Right forelimb (tissue), 1 donor: ENCODE measurements at places on chromosomes 1 and 21.

DNA sequence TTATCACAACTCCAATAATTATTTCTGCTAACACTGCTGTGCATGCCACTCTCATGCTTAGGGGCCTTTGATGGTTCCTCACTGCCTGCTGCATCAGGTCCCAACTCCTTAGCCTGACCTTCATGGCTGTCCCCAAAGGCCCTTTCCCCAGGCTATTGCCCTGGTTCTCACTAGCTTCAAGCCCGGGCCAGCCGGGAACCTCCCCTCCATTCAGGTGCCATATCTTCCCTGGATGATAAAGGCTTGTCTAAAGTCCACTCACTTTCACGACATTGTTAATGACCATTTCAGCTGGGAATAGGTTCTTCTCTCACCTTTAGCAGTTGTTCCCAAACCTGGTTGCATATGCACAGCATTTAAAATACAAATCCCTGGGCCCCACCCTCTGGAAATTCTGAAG is 95.8 kb downstream of the CNIH3 start:
- no peak for DNase-seq

DNA sequence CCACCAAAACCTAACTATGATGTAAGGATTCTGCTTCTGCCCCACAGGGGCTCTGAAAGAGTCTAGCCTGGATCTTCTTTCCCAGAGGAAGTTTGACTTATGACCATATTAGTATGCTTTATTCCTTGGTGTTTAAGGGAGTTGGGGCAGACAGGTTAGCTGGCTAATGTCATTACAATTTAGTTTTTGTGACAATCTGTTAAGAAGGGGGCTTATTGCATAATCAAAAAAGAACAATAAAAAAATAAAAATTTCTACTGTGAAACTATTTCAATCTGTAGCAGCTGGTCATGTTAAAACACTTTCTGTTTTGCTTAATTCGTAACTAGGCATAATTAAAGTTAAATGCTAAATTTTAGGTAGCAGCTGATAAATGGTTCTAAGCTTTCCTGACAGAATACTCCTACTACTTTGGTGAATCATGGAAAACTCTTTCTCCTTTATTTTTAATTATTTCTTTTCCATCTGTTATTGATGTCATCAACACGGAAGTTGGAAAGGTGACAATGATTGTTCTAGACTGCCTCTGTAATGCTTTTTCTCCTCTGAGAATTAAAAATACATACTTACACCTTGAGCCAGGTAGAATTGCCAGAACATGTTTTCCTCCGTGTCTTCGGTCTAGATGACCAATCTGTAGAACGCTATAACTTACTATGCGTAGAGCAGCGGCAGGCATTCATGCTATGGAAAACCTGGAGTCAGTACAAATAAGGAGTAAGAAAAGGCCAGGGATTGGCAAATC is 18.6 kb downstream of the DYRK3 start:
- no peak for DNase-seq

DNA sequence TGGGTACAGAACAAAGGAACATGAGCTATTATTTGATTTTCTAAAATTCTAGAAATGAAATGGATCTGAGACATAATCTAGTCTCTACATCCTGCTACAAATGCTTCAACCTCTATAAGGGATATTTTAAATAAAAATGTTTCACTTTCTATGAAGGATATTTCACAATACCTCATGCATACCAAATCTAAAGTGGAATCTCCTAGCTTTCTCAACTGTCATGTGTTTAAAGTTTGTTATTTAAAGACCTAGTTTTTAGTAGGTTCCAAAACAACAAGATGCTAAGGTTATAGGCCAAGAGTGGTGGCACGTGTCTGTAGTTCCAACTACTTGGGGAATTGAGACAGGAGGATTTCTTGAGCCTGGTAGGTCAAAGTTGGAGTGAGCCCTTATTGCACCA is 47.6 kb downstream of the KDM5B start:
- no peak for DNase-seq

- no peak for DNase-seq
Observed at GRCh38 chr1:58266242-58266641, 280.3 kb downstream of the OMA1 start.

GRCh38 chr1:44677201-44677766 is 2.8 kb downstream of the ARMH1 start:
- DNase-seq: no peak

DNA sequence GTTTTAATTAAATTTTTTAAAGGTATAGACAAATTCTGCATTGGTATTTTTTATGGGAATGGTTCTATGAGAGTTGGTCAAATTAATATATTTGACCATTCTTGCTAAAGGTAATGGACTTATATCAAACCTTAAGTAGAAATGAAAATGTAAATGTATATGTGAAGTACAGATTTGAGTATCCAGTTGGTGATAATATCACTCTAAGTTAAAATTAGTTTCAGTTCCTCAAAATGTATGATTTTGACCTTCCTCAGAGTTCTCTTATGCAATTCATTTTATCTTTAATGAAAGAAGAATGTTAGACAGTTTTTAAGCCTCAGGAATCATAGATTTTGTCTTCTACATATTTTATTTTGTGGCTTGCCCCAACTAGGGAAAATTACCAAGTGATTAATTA is 1291.5 kb upstream of the B3GALT2 start:
- no peak for DNase-seq

DNA sequence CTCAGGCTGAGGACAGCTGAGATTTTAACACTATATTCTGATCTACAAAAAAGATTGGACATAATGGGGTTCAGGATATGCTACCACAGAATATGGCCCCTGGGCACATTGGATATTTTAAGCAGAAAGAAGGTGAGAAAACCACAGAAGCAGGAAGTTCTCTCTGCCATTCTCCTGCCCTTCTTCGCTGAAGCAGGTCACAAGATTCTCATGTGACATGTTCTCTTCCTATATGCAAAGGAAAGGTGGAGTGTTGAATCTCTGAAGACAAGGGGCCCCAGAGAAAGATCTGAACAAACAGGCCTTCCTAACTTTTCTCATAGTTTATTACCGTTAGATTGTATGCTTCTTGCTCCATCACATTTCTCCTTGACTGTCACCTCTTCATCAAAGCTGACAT is 285.7 kb downstream of the S1PR1 start:
- DNase-seq: no peak

DNA sequence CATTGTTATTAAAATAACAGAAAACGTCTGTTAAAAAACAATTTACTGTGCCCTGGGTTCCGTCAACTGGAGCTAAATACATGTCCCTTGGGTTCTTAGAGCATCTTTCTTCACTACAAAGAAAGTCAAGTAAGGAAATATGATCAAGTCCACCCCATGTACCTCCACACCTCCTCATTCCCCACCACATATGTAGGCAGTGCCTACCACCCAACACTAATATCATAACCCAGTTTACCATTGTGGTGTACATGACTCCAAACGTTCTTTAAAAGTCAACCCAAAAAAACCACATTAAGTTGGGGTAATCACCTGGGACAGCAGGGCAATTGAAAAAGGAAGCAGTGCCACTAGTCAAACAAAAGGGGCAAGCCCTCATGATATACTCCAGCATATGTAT is 7.8 kb upstream of the LRRC52 start:
- DNase-seq: no peak

- DNase-seq: no peak
Observed at GRCh38 chr21:44438531-44439210, 16.6 kb upstream of the LRRC3 start.

DNA sequence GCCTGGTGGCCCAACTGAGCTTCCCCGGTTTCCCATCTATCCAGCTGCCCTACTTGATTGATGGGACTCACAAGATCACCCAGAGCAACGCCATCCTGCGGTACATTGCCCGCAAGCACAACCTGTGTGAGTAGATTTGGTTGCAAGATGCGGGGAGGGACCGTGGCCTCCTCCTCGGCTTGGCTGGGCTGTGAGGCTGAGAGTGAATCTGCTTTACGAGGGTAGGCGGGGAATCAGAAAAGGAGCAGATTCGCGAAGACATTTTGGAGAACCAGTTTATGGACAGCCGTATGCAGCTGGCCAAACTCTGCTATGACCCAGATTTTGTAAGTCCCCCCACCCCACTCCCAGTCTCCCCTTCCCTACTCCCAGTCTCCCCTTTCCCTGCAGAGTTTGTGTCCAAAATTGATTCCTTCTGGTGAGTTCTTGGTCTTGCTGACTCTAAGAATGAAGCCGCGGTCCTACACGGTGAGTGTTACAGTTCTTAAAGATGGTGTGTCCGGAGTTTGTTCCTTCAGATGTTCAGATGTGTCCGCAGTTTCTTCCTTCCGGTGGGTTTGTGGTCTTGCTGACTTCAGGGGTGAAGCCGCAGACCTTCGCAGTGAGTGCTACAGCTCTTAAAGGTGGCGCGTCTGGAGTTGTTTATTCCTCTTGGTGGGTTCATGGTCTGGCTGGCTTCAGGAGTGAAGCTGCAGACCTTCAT is 1.5 kb downstream of the GSTM2 start:
- no peak for DNase-seq

GRCh38 chr1:218384581-218384993 is 39.5 kb downstream of the TGFB2 start:
- no peak for DNase-seq

DNA sequence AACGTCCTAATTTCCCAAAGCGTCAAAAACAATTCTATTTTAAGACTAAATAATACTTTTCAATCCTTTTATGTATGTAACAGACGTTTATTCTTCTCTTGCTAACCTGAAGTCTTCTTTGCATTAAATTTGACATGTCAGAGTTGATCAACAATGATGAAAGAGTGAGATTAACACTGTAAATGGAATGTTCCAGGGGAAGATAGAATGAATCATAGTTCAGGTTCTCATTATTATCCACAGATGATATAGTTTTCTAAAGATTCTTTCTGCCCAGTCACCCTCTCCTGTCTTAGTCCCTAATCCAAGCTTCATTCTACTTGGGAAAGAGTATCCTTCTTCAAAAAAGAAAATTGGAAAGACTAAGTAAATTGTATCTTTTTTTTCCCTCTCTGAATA is 38.9 kb downstream of the SDCCAG8 start:
- no peak for DNase-seq

DNA sequence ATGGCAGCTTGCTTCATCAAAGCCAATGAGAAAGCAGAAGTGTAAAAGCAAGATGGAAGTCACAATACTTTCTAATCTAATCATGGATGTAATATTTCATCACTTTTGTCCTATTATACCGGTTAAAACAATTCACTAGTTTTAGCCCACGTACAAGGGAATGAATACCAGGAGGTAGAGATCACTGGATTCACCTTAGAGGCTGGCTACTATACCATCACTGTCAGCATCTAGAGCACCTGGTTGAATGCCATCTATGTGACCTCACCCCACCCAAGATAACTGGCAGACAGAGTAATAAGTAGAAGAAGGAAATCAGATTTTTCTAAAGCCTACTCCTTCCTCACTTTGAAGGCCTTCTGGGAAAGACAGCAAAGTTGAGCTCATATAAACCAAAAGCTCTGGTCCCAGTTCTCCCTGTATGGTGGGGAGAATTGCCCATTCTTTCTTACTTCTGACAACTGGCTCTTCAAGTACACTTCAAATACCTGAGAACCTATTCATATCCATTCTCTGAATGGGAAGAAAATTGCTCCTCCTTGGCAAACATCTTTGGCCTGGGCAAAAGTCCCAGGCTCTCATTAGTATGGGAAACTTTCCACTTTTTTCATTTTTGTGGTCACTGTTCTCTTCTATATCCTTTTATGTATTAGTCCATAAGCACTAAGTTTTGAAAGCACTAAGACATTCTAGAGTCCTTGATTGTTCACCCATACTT is 24.8 kb downstream of the HSD3B1 start:
- no peak for DNase-seq

GRCh38 chr21:33541105-33541711 is 709 bp downstream of the GART start:
- no peak for DNase-seq

GRCh38 chr1:172095846-172096245 is 254.5 kb downstream of the DNM3 start:
- DNase-seq: no peak

DNA sequence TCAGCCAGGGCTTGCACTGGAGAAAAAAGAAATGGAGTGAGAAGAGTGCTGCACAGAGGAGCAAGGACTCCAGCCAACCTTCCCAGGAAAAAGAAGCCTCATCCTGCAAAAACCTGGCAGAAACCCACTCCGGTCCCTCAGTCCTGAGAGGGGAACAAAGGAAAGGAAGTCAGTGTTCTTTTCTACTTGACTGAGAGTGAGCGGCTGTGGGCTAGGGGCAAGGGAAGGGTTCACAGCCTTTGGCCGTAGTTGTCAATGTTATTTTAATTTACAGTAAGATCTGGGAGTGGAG is 8.9 kb upstream of the GOLT1A start:
- no peak for DNase-seq

DNA sequence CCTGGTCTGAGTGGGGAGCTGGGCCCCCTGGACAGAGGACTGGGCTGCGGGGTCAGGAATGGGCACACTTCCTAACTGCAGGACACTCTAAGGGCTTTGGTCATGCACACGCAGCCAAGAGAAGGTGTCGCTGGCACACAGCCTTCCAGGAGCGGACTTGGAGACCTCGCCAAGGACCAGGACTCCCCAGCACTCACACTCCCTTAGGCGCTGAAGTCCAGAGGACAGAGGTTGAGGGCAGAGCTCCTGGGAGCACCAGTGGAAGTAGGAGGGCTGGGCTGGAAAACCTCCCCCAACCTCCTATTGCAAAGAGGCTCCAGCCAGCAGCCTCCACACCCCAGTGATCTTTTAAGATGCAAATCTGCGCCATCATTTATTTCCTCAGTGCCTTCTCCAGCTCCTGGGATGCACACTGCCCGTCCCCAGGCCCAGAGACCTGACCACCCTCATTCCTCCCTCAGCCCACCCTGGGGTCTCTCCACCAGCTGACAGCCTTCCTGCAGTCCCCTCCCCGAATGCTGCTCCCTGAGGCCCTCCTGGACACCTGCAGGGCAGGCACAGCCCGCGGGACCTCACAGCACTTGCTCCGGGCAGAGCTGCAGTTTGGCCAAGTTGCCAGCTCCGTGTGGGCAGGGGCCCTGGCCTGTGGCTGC is 3.0 kb downstream of the TSPEAR start:
- DNase-seq: no peak

DNA sequence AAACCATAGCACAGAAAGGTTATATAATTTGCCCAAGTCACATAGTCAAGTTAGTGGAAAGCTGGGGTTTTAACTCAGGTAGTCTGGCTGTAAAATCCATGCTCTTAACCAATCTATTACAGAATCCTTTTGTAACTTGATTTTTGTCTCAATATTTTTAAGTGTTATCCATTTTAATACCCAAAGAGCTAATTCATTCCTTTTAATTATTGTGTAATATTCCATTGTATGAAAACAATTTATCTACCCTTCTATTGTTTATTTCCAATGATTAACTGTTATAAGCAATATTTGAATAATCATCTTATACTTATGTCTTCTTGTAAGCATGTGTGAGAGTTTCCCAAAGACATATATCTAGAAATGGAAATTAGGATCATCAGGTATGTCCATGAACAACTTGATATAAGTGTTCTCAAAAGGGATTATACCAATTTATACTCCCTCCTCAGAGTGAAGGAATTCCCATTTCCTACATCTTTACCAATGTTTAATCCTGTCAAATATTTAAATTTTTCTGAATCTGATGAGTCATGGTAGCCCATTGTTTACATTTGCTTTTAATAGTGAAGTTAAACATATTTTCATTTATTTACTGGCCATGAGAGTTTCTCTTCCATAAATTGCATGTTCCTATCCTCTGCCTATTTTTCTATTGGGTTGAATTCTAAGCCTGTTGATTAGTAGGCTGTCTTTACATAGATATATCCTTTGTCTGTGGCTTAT is 13.9 kb downstream of the TEX50 start:
- DNase-seq: no peak

- no peak for DNase-seq
Observed at GRCh38 chr1:33810571-33810970, 53.3 kb upstream of the HMGB4 start.
